ENCODE measurements at places on chromosomes 5 and 9. TPM values are rescaled to one million over a fixed set of nuclear protein-coding genes. Genes with fewer than 3 reads are reported as not detected.

DNA sequence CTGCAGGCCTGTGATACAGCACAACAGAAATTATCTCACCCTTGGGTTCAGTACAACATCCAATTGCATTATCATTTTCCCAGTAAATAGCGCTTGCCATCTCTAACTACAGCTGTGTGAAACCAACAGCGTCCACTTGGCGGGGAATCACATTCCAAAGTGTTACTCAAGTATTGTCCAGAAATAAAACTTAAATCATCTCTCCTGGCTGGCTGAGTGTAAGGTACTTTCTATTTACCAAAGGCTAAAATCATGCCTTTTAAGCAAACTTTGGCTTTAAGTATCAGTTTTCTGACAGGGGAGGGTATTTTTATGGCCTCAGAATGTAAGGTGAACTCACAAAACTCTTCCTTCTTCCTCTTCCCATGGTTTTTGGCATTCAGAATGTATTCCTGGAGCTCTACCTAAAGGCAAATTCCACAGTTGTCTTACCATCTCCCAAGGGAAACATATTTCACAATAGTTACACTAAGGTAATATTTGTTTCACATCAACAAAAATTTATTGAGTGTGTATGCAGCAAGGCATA, 205.6 kb upstream of the MPDZ start:
- DNase-seq: peak; percentile 72

The HAPLN1 gene
- polyA plus RNA-seq: 0.08 TPM

DNA sequence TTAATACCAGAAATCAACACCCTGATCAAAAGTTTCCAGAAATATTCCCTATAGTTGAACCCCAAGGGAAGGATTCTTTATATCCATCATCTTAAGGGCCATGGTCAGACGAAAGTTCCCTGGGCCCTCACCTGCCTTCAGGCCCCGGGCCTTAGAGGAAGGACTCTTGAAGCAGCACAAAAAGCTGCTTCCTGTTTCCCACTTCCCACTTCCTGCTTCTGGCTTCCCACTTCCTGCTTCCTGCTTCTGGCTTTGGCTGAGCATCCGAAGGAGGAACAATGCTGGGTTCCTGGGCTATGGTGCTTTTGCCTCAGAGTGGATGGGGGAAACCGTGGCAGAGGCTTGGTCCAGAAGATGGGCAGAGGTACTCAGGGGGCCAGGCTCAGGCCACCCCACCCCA, 25.8 kb upstream of the DAP start:
- no peak for DNase-seq

DNA sequence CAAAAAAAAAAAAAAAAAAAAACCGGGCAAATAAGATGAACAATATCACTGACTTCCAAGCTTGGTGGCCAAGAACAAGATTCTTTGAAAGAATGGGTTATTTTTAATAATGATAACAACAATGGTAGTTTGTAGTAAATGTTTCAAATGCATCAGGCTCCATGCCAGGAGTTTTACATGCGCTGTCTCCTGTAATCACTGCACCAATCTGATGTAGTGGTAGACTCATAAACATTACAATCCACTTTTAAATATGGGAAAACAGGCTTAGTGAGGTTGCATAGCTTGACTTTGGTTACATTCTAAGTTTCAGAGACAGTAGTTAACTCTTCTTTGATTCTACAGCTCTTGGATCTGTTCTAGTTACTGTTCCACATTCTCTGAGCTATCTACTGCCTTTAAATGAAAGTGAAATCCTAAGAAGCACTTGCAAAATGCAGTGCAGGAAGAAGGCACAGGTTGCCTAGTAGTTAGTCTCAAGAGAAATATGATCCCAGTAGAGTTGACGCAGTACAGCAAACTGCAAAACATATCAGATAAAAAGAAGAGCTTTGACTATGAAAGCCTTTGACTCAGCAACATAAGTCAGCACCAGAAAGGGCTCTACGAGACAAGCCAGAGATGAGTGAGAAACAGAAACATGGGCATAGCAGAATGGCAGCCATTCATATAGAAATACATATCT, 62.1 kb downstream of the PDE4D start:
- DNase-seq: no peak

DNA sequence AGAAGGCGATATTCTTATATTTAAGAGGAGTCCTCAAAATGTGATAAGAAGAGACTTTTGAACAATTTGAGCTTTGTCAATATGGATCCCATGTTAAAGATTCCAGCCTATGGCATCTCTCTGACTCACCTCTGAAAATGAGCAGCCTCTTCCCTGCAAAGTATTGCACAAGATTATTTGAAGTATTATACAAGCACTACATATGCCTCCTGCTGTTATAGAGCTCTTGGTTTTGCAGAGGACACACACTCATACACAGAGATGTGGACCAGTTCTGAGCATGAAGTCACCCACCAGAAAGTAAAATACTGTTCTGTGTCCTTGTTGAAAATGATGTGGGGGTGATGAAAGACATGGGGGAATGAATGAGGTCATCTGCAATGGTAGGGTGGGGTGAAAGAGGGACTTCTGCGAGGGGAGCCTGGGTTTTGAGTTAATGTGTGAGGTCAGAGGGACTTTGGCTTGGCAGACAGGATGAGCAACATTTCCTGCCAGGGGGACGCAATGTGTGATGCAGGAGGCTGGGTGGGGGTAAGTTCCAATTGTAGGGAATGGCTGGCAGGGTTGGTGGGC, 25.8 kb downstream of the FBXL7 start:
- DNase-seq: no peak

DNA sequence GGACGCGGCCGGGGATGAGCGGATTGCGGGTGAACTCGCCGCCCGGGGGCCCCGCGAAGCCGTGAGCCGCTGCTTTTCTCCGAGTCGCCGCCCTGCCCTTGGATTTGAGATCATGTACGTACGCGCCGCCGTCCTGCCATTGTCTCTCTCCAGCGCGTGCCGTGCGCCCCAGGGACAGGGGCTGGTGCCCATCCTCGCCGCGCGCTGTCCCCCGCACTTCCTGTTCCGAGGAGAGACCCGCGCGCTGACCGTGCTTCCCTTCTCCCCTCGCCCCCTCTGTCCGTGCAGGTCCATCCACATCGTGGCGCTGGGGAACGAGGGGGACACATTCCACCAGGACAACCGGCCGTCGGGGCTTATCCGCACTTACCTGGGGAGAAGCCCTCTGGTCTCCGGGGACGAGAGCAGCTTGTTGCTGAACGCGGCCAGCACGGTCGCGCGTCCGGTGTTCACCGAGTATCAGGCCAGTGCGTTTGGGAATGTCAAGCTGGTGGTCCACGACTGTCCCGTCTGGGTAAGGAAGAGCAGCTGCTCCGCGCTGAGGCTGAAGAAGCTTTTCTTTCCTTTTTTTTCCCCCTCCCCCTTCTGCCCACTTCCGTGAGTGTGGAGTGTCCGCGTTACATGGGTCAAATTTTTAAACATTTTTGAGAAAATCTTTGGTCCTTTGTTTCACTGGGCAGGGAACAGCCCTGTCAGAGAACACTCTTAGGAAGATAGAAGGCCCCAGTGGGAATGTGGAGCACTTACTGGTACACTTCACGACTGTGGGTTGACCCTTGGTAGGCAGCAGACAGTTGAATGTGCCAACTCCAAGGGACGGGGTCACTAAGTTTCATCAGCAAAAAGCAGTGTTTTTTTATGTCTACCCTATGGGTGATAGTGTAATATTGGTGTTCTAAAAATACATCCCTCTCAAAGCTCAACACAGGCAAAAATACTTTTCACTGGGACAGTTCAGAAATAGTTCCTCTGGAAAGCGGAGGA, 727 bp downstream of the RHOBTB3 start:
- DNase-seq: peak; percentile 51

DNA sequence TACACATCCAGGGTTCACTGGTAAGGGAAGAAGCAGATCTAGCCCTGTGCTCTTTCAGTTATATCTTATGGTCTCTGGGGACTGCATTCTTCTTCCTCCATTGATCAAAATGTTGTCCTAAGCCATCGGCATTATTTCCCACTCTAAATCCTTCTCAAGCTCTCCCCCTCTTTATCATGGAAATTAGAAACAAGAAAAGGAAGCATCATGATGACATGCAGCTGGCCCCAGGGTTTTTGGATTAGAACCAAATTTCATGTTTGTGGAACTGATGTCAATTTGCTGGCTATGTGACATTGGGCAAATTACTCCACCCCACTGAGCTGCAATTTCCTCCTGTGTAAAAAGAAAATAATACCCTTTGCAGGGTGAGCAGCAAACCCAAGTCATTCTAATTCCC, 39.5 kb downstream of the MFAP3 start:
- no peak for DNase-seq

DNA sequence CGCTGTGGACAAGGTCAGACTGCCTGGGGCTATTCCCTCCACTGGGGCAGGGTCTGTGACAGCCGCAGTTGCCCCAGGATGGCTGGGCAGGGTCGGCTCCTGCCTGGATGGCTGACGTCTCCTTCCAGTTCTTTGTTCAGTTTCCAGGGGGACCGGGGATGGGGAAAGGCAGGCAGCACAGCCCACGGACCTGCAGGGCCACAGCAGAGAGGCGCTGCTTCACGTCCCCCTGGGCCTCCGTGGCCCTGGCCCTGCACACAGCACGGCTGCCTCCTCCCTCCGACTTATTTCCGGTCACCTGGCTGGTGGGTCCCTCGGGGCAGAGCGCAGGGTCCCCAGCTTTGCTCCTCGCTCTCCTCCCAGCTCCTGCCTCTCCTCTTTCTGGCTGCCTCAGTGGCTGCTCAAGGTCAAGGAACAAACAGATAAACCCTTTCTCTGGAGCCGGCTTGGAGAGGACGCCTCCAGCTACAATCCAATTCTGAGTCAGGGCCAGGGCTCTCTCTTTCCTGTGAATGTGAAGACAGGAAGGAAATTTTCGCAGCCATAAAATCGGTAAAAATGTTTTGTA, 169.7 kb downstream of the C9orf50 start:
- no peak for DNase-seq

DNA sequence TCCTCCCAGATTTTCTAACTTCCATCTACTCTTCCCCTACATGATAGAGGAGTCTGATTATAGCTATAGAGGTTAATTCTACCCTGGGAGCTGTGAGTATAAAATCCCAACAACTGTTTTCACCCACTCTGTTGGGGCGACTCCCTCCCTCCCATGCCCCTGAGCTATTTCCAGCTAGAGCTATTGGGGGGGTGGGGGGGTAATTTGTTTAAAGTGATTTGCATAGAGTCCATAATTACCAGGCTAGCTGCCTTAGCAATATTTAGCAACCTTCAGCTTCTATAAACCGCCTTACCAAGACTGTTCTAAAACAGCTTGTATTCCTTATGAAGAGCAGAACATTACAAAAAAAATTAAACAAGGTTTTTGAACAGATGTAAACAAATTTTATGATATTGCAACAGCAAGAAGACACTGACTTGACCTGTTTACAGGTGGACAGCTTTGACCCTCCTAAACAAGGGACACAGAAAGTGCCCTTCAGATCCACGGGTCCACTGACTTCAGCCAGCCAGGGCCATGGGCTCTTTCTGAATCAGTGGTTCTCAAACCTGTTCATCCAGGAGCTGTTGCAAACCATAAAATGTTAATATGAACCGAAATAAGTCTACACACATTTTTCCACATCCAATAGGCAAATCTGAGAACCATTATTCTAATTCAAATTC, 98.2 kb downstream of the OTULIN start:
- DNase-seq: no peak

DNA sequence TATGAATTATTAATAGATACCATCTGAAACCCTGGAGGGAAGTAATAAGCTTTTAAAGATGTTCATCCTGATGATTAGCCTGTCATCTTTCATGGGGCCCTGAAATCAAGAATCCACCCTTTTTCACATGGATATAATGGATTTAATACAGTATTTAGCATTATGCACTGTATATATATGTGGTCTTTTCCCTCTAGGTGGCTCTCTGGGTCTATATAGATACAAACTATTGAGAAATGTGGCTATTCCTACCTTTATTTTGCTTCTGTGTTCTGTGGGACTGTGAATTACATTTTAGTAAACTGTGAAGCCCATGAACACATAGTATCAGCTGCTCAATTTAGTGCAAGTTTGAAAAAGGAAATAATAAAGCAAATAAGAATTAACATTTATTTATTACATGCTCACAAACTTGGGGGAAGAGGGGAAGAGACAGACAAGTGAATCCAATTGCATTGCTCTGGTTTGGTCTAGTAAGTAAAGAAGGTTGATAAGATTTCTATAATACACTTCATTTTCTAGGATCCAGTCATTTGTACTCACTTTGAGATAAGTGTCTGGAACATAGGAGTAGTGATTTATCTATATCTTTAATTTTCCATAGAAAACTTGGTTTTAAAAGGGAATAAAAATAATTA, 112.2 kb downstream of the SCAMP1 start:
- DNase-seq: no peak

DNA sequence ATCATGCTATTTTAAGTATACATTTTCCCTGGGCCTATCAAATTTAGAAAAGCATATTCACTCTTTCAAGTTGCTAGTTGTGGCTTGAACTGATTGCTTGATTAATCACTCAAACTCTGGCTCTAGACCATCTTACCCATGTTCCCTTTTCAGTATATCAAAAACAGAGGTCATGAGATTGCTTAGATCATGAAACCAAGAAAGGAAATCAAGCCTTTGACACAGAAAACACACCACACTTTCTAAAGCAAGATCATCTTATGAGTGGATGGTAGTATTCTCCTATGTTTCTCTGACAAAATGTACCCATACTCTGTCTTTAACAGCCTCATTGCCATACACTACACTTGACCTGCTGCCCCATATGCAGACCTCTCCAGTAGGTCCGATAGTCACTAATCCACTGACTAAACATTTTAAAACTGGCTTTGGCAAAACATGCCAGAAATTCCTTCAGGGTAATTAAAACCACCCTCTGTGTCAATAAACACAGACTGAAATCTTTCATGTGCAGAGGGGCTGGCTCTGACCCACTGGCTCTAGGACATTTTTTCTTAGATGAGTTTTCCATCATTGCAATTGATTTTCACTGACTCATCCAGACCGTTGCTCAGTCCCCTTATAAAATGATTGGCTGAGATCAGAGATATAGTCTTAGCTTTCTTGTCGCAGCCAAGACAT, 18.2 kb downstream of the PPP2R2B start:
- no peak for DNase-seq

- no peak for DNase-seq
These were observed 40.0 kb downstream of the MARCHF6 start for GRCh38 chr5:10393491-10393890.

The PPP3R2 gene
- polyA plus RNA-seq: not detected

- no peak for DNase-seq
These were observed 42.3 kb upstream of the JMY start for GRCh38 chr5:79193643-79194042.

The CCL28 gene
- 7.1 TPM for polyA plus RNA-seq

The PDLIM7 gene
- polyA plus RNA-seq: 43.5 TPM

GRCh38 chr9:33123407-33124031, 43.6 kb downstream of the B4GALT1 start:
- no peak for DNase-seq

The PCA3 gene
- not detected for polyA plus RNA-seq

The ASB6 gene
- polyA plus RNA-seq: 10.3 TPM

- DNase-seq: no peak
These were observed 55.6 kb upstream of the KCNIP1 start for GRCh38 chr5:170448221-170448620.

GRCh38 chr5:136308212-136308795, 57.0 kb downstream of the TRPC7 start:
- DNase-seq: peak; percentile 15

Data from stomach (tissue), 19 donors.